ENCODE measurements at places on chromosomes 7 and 10.
A peak's percentile ranks its signal among the peaks of the same experiment; 100 is the strongest.

DNA sequence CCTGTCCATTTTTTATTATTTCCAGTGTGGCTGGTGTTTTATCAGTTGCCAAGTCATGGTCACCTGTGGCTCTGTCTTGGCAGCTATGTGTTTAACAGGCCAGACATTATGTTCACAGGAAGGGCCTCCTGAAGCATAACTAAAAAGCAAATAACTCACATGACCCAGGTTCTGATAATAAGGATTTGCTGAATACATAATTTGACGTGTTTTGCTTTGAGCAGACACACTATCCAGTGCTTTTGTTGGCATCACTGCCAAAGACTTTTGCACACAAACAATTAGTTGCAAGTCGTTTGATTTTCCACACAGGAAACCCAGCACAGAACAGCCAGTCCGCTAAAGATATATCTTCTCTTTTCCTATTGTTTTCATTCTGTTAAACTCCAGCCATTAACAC lies 173.6 kb downstream of the ARL4A start:
- DNase-seq, result no peak

- DNase-seq, result peak; percentile 34
Observed at GRCh38 chr7:140506788-140507464, 27.6 kb upstream of the MKRN1 start.

GRCh38 chr7:147235645-147236382 lies 1119.2 kb downstream of the CNTNAP2 start:
- no peak for DNase-seq

DNA sequence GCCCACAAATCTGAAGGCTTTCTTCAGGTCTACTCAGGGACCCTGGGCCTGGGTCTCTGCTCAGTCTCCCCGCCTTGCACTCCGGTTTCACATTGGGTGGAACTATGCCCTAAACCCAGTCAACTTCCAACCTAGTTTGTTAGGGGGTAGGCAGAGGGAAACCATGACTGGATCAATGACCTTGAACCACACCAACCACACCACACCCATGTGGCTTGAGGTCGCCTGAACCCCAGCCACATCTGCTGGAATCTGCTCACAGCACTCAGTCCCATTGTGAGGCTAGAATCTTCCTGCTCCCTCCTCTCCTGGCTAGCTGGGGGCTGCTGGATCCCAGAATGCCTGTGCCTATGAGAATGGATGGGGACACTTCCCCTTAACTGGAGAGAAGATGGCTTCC lies 17.9 kb downstream of the RFC2 start:
- DNase-seq, result no peak

- DNase-seq, result no peak
Observed at GRCh38 chr7:122965306-122965705, 30.2 kb downstream of the TAS2R16 start.

- DNase-seq, result peak; percentile 4
Observed at GRCh38 chr7:13117103-13117502, 429.7 kb downstream of the ARL4A start.

GRCh38 chr10:125565046-125565445 lies 117.9 kb downstream of the TEX36 start:
- DNase-seq, result no peak

DNA sequence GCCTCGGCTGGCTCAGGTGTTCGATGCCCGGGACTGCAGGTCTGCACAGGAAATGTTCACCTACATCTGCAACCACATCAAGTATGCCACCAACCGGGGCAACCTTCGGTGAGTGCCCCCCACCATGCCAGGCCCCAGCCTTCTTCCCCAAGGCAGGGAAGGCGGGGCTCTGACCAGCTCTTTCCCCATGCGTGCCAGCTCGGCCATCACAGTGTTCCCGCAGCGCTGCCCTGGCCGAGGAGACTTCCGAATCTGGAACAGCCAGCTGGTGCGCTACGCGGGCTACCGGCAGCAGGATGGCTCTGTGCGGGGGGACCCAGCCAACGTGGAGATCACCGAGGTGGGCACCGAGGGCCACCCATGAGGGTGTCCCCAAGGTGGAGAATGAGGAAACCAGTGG lies 7.5 kb downstream of the NOS3 start:
- no peak for DNase-seq

GRCh38 chr7:142798451-142799436 lies 28.0 kb downstream of the PRSS2 start:
- DNase-seq, result no peak

GRCh38 chr7:43701500-43701854 lies 27.8 kb downstream of the COA1 start:
- DNase-seq, result peak; percentile 10

DNA sequence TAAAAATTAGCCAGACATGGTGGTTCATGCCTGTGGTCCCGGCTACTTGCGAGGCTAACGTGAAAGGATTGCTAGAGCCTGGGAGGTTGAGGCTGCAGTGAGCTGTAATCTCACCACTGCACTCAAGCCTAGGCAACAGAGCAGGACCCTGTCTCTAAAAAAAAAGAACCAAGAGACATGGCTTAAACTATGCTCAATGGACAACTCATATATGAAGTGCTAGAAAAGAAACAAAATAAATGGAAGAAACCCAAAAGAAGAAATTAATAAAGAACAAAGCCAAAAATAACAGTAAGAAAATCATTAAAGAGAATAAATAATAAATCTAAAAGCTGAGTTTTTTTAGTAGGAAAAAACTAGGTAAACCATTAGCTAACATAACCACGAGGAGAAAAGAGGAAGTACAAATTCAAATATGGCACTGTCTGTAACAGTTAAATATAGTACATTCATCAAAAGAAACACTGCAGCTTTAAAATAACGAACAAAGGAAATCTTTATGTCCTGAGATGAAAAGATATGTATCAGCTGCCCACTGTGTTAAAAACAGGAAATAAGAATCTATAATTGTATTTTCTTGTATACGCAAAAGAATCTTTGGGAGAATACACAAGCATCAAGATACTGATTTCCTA lies 48.7 kb downstream of the UPF2 start:
- no peak for DNase-seq

DNA sequence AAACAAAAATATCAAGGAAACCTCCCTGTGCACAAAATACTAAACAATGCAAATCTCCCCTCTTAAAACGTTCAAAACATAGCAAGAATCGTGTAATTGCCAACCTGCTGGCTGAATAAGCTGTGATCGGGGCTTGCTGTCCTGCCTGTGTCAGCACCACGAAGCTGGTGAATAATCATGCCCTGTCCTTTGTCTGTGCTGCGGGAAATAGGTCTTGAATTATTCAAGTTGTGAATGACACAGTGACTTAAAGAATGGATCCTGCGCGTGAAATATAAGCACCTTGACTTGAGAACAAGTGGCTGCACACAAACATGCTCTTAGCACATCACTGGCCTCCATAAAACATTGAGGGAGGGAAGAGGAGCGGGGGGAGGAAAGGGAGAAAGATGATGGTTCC lies 130.2 kb downstream of the OAT start:
- DNase-seq, result no peak

GRCh38 chr7:107815254-107815882 lies 12.3 kb upstream of the SLC26A3 start:
- DNase-seq, result no peak

DNA sequence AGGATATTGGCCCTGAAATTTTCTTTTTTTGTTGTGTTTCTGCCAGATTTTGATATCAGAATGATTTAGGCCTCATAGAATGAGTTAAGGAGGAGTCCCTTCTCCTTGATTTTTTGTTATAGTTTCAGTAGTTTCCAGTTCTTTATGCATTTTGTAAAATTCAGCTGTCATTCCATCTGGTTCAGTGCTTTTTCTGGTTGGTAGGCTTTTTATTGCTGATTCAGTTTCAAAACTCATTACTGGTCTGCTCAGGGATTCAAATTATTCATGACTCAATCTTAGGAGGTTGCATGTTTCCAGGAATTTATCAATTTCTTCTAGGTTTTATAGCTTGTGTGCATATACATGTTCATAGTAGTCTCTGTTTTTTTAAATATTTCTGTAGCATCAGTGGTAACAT lies 10.1 kb upstream of the TMEM196 start:
- no peak for DNase-seq

GRCh38 chr7:82109288-82109687 lies 334.3 kb downstream of the CACNA2D1 start:
- peak; percentile 30 for DNase-seq

- no peak for DNase-seq
Observed at GRCh38 chr7:135859538-135859937, 110.9 kb upstream of the FAM180A start.

- DNase-seq, result no peak
Observed at GRCh38 chr10:12355384-12355783, 6.0 kb downstream of the CAMK1D start.

DNA sequence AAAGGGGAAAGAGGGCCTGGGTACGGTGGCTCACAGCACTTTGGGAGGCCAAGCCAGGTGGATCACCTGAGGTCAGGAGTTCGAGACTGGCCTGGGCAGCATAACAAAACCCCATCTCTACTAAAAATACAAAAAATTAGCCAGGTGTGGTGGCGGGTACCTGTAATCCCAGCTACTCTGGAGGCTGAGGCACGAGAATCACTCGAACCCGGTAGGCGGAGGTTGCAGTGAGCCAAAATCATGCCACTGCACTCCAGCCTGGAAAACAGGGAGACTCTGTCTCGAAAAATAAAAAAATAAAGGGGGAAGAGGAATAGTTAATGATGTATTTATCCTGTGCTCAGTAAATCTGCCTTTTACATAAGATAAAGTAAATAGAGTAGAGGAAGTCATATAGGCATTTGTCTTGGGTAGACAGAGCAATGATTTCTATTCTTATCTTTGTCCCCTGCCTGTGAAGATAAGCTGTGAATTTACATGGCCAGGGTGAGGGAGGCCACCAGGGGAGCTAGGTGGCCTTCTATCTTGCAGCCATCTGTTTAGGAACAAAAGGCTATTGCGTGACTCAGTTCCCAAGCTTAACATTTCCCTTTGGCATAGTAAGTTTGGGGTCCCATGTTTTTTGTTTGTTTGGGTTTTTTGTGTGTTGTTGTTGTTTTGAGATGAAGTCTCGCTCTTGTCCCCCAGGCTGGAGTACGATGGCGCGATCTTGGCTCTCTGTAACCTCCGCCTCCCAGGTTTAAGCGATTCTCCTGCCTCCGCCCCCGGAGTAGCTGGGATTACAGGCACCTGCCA lies 73.2 kb upstream of the GTF2I start:
- DNase-seq, result no peak

GRCh38 chr7:2633538-2634266 lies 1.9 kb downstream of the TTYH3 start:
- peak; percentile 57 for DNase-seq

- DNase-seq, result no peak
Observed at GRCh38 chr7:91046322-91047089, 217.7 kb upstream of the FZD1 start.

GRCh38 chr7:133763076-133763640 lies 364.0 kb upstream of the LRGUK start:
- no peak for DNase-seq

GRCh38 chr10:108749042-108749441 lies 1174.3 kb downstream of the XPNPEP1 start:
- DNase-seq, result no peak

DNA sequence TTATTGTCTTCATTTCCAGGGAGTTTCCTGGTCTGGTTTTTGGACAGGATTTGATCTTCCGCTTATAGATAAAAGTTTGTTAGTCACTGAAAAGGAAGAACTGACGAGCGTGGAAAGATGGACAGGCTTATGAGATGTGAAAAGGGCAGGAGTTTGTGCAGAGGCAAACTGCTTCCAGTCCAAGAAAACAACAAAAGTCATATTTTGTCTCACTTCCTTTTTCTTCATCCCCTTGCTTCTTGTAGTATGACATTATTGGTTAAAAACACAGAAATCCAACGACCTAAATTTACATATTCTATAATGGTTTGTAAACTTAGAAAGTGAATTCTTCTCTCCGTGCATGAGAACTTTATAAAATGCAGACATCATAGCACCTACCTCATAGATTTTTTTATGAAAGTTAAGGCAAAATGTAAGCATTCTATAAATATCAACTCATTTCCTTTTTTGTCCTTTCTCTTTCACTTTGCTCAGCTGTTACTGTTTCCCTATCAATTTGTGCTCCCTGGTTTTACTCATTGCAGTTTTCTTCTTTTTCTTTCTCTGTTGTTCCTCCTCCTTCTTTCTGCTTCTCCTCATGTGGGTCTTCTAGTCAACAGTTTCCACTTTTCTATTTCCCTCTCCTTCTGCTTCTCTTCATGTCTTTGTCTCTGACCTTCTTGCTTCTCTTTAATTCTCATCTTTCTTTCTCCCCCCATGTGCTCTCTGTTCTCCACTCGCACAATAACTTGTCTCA lies 370.2 kb downstream of the ARL4A start:
- no peak for DNase-seq

DNA sequence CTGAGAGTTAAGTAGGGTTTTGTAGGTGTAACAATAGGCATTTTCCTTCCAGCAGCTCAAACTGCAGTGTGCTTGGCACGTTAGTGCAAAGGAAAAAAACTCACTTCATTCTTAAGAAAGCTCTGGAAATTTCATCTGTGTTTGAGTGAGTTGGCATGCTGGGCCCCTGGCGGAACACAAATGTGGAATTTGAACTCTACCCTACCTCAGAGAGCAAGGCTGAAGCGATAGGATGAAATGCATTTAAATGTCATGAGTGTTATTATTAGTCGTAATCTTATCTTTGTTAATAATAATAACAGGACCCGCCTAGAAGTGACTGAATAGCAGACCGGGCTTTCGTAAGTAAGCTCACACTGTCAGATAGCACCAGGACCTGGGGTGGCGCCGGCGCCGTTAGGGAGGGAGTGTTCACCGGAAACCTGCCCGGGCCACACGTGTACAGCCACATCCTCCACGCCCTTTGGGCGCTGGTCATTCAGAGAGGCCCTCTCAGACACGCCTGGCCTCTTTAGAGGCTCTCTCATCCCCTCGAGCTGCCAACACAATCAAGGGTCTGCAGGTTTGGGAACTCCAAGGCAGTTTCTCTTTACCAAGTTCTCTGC lies 63.5 kb downstream of the GRK5 start:
- DNase-seq, result no peak

DNA sequence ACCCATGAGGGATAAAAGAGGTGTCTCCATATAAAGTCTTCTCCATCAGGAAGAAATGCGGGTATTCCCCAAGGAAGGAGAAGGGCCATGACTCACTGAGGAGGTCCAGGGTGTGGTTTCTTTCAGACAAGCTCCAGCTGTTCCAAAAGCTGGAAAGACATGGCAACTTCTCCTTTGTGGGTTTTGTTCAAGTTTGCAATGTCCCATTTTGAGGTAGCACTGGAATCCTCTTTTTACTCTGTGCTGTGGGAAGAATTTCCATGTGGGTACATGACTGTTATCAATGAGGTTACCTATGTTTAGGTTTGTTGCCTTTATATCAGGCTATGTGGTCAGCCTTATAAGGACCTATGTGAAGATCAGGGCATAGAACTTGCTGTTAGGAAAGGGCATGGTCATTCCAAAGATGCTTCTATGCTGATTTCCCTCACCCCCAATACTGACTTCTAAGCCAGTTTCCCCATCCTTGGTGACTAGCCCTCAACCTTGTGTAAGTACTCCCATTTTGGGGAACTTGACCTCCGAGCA lies 697.5 kb downstream of the INHBA start:
- DNase-seq, result peak; percentile 80

DNA sequence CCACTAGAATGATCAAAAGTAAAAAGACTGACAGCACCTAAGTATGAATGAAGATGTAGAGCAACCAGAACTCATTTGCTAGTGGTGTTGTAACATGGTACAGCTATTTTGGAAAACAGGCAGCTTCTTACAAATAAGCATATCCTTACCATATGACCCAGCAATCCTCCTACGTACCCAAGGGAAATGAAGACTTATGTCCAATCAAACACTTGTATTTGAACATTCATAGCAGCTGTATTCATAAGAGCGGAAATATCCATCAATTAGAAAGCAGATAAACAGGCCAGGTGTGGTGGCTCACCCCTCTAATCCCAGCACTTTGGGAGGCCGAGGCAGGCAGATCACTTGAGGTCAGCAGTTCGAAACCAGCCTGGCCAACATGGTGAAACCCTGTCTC lies 53.0 kb downstream of the KLRG2 start:
- DNase-seq, result no peak

- peak; percentile 56 for DNase-seq
Observed at GRCh38 chr10:88932539-88933256, 19.9 kb downstream of the ACTA2 start.
